CD8-positive, alpha-beta memory T cell (primary cell): ENCODE measurements at places on chromosomes 5 and 9. TPM values are rescaled to one million over a fixed set of nuclear protein-coding genes. Genes with fewer than 3 reads are reported as not detected.
A peak's percentile ranks its signal among the peaks of the same experiment; 100 is the strongest.

Gene LHX3
- total RNA-seq, result not detected

Gene PCDHA1
- not detected for total RNA-seq

Gene NMUR2
- total RNA-seq, result not detected

Gene GPR150
- 0.18 TPM for total RNA-seq

Gene PCDHGA12
- 0.09 TPM for total RNA-seq

Gene ARL14EPL
- not detected for total RNA-seq

Gene ANKDD1B
- not detected for total RNA-seq

Gene ZBED3
- 1.3 TPM for total RNA-seq

Gene DNAH5
- not detected for total RNA-seq

Gene ACSL6
- 22.7 TPM for total RNA-seq

GRCh38 chr5:150141544-150142184, 14.0 kb downstream of the PDGFRB start:
- no peaks in the 10 kb centered on the region for H3K4me1 ChIP-seq
- no peak overlapping the region for H3K4me3 ChIP-seq
- no peak overlapping the region for H3K27ac ChIP-seq

DNA sequence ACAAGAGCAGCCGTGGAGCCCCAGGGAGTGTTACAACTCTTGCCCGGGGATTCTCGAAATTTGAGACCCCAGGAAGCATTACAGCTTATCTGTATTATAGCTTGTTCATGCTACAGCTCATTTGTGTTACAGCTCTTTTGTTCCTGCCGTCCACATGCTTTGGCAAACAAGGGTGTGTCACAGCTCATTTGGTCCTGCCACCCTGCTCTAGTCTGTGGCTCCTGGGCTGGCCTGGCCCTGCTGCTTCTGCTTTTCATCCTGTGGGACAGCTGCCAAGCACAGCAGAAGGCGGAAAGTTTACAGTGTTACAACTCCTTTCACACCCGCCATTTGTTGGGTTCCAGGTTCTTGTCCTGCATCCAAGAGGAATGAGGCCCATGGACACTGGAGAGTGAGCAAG, 685.0 kb downstream of the SLCO4C1 start:
- H3K4me1 ChIP-seq, result no peaks in the 10 kb centered on the region
- no peak overlapping the region for H3K27ac ChIP-seq
- no peak overlapping the region for H3K4me3 ChIP-seq
- peak; percentile 38 for DNase-seq

- H3K27ac ChIP-seq, result no peak overlapping the region
- H3K4me1 ChIP-seq, result no peaks in the 10 kb centered on the region
- no peak for DNase-seq
- no peak overlapping the region for H3K4me3 ChIP-seq
- H3K27me3 ChIP-seq, result no peaks in the 10 kb centered on the region
- no peaks in the 10 kb centered on the region for H3K36me3 ChIP-seq
Observed at GRCh38 chr5:68140763-68141162, 74.8 kb upstream of the PIK3R1 start.

- H3K4me1 ChIP-seq, result no peaks in the 10 kb centered on the region
- peaks cover 60% of the 10 kb centered on the region for H3K36me3 ChIP-seq
Observed at GRCh38 chr9:33273972-33274328, 9.1 kb downstream of the CHMP5 start.

DNA sequence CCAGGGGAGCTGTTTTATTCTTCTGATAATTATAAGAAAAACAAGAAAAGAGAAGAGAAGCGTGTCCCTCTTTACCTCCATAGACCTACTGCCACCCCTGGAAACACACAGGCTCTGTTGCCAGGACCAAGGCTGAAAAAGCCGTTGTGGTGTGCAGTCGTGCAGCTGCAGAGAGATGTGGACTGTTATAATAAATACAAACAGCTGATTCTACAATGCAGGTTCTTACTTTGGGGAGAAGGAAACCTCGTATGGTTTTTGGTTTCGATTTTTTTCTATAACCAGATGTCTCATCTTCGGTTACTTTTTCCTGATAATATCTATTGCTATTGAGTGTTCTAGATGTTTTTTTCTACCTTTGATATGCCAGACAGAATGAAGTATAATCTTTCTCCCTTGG, 28.1 kb downstream of the FYB1 start:
- peak overlapping the region; percentile 21 for H3K4me3 ChIP-seq
- no peak for DNase-seq
- no peaks in the 10 kb centered on the region for H3K27me3 ChIP-seq
- peaks cover 14% of the 10 kb centered on the region for H3K36me3 ChIP-seq

GRCh38 chr9:37104183-37104889, 16.0 kb upstream of the ZCCHC7 start:
- H3K36me3 ChIP-seq, result no peaks in the 10 kb centered on the region
- H3K4me3 ChIP-seq, result no peak overlapping the region
- no peak for DNase-seq
- peaks cover 17% of the 10 kb centered on the region for H3K4me1 ChIP-seq

DNA sequence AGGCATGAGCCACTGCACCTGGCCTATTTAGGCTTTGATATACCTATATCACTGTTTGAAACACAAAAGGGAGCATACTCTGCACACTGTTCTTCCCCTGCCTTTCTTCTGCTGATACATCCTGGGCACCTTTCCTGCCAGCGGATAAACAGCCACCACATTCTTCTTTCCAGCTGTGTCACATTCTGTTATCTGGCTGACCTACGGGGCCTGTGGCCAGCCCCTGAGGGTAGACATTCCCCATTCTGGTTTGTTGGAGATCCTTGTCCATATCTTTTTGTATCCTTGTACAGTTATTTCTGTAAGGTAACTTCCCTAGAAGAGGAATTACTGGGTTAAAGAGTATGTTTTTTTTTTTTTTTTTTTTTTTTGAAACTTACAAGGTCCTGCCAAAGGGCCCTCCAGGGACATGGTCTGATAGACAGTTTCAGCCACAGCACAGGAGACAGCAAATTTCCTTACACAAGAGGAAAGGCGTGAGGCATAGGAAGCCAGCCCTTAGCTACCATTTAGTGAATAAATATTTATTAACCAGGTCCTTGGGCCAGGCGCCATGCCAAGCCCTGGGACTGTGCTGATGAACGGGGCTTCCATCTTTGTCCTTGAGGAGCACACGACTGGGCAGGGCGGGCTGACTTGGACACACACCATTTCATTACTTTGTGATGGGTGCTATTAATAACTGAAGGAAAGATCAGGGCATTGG, 57.8 kb downstream of the ERGIC1 start:
- no peak overlapping the region for H3K4me3 ChIP-seq
- DNase-seq, result no peak
- H3K4me1 ChIP-seq, result no peaks in the 10 kb centered on the region
- no peak overlapping the region for H3K27ac ChIP-seq
- H3K27me3 ChIP-seq, result no peaks in the 10 kb centered on the region
- H3K36me3 ChIP-seq, result no peaks in the 10 kb centered on the region

- DNase-seq, result no peak
- H3K27ac ChIP-seq, result no peak overlapping the region
- no peak overlapping the region for H3K4me3 ChIP-seq
Observed at GRCh38 chr9:99509900-99510535, 287.9 kb downstream of the SEC61B start.

- no peak for DNase-seq
- no peaks in the 10 kb centered on the region for H3K27me3 ChIP-seq
- no peak overlapping the region for H3K4me3 ChIP-seq
- no peaks in the 10 kb centered on the region for H3K36me3 ChIP-seq
- H3K4me1 ChIP-seq, result peaks cover 9% of the 10 kb centered on the region
Observed at GRCh38 chr9:121207371-121207940, 5.8 kb upstream of the RAB14 start.

DNA sequence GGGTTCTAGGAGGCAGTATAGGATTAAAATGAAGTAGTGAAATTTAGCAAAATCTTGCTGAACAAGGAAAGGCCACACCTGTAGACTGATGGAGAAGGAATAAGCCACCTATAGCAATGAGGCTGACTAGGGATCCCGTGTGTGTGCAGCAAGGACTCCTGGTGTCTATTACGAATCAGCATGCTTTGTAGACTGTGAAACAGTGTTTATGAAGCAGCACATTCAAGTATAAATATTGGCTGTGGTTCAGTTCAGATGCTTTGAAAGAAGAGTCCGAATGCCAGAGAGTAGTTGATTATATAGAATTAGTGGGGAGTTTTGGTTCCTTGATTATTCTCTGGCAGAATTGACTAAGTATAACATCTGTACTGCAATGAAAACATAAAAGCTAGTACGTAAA, 41.8 kb downstream of the CAST start:
- no peaks in the 10 kb centered on the region for H3K36me3 ChIP-seq
- peak overlapping the region; percentile 67 for H3K4me3 ChIP-seq
- peaks cover 26% of the 10 kb centered on the region for H3K4me1 ChIP-seq
- no peak for DNase-seq
- H3K27me3 ChIP-seq, result no peaks in the 10 kb centered on the region

GRCh38 chr5:139797856-139798510, 2.4 kb downstream of the PSD2 start:
- no peak overlapping the region for H3K4me3 ChIP-seq
- H3K4me1 ChIP-seq, result no peaks in the 10 kb centered on the region
- H3K27ac ChIP-seq, result no peak overlapping the region
- peaks cover 37% of the 10 kb centered on the region for H3K27me3 ChIP-seq
- H3K36me3 ChIP-seq, result no peaks in the 10 kb centered on the region

GRCh38 chr5:69188811-69189161, 597 bp upstream of the CENPH start:
- H3K4me3 ChIP-seq, result peak overlapping the region; percentile 94
- no peaks in the 10 kb centered on the region for H3K36me3 ChIP-seq
- peaks cover 7% of the 10 kb centered on the region for H3K4me1 ChIP-seq

- H3K27me3 ChIP-seq, result no peaks in the 10 kb centered on the region
- no peak overlapping the region for H3K4me3 ChIP-seq
- H3K27ac ChIP-seq, result no peak overlapping the region
- no peak for DNase-seq
Observed at GRCh38 chr5:8500426-8500825, 631.5 kb downstream of the MTRR start.

DNA sequence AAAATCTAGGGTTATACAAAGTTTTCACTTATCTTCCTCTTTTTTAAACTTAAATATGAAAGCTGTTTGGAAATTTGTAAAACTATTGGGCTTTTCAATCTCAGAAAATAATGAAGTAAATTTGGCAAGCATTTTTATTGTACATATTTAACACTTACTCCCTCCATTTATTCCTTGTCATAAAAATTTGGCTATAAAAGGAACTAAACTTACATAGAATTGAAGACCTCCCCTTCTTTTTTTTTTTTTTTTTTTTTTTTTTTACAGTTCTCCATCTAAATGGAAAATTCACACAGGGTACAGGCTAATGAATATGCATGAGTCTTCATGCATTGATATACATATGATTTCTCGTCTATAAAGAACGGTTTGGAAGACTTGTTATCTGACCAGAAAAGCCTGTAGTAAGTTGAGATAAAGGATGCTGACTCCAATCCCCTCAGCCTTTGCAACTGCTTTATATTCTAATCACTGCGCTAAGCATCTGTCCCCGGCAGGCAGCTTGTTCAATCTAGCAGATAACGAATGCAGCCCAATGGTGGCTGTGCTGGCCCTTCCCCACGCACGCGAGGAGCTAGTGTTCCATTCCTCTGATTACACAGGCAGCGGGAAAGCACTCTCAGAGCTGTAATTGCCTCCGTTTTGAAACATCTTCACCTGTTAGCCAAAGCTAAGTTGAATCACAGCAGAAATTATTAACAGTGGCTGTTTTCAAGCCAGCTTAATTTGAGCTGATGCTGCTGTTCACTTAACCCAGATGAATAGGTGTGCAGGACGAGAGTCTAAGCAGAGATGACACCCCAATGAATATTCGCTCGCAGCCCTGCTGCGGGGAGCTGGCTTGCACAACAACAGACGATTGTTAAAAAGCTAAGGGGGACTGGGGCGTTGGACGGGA, 453.8 kb upstream of the ZNF608 start:
- no peak overlapping the region for H3K27ac ChIP-seq
- H3K4me3 ChIP-seq, result no peak overlapping the region

- H3K27me3 ChIP-seq, result no peaks in the 10 kb centered on the region
- no peaks in the 10 kb centered on the region for H3K36me3 ChIP-seq
- H3K4me3 ChIP-seq, result no peak overlapping the region
- H3K27ac ChIP-seq, result no peak overlapping the region
- no peaks in the 10 kb centered on the region for H3K4me1 ChIP-seq
- DNase-seq, result no peak
Observed at GRCh38 chr5:9878206-9878605, 248.1 kb upstream of the TAS2R1 start.

GRCh38 chr5:61089351-61089750, 72.9 kb downstream of the SMIM15 start:
- no peaks in the 10 kb centered on the region for H3K4me1 ChIP-seq
- DNase-seq, result no peak
- no peak overlapping the region for H3K27ac ChIP-seq
- H3K36me3 ChIP-seq, result no peaks in the 10 kb centered on the region
- no peaks in the 10 kb centered on the region for H3K27me3 ChIP-seq

GRCh38 chr5:177130211-177131018, 3.2 kb upstream of the NSD1 start:
- H3K4me3 ChIP-seq, result no peak overlapping the region
- H3K27ac ChIP-seq, result no peak overlapping the region
- no peaks in the 10 kb centered on the region for H3K27me3 ChIP-seq
- peaks cover 38% of the 10 kb centered on the region for H3K4me1 ChIP-seq
- H3K36me3 ChIP-seq, result peaks cover 4% of the 10 kb centered on the region
